GM13977 (cell line): ENCODE measurements at places on chromosomes 6 and 20.
A peak's percentile ranks its signal among the peaks of the same experiment; 100 is the strongest.

DNA sequence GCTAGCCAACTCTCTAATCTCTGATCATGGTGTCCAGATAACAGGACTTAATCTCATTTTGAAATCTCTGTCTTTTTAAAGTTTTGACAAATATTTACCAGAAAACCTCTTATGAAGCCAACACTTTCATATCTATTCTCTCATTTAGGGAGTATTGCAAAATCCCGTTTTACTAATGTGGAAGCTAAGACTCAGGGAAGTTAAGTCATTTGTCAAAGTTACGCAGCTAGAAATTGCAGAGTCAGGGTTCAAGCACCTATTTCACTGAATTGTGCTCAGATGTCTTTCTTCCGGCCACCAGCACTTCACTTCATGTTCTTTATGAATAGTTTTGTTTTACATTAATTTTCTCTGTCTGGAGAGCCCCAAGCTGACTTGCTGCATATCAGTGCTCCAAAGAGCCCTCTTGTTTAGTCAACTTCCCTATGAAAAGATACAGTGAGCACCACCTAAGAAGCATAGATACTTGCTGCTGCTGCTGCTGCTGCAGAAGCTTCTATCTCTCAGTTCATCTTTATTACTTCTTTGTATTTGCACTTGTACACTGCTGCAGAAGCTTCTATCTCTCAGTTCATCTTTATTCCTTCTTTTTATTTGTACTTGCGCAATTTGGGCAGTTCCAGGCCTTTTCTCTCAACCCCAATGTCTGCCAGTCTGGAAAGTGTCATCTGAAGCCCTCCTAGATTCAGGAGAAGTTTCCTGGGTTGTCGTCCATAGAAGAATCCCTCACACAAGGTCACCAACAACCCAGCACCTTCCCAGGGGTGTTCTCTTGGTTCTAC lies 329.7 kb downstream of the MAFB start:
- DNase-seq, result no peak

DNA sequence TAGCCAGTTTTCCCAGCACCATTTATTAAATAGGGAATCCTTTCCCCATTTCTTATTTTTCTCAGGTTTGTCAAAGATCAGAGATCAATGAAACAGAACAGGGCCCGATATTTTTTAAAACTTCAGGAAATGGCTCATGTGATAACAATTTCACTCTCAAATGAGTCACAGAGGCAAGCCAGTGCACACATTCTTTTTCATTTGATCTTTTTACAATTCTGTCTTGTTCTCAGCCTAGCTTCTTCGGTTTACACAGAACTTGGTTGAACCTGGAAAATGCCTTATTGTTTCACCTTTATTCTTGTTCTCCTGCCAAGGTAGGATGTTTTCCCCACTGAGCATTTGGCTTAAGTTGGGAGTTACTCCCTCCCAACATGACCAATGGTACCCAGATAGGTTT lies 258.9 kb downstream of the COL12A1 start:
- DNase-seq, result no peak

GRCh38 chr6:156890627-156891314 lies 113.6 kb downstream of the ARID1B start:
- no peak for DNase-seq

DNA sequence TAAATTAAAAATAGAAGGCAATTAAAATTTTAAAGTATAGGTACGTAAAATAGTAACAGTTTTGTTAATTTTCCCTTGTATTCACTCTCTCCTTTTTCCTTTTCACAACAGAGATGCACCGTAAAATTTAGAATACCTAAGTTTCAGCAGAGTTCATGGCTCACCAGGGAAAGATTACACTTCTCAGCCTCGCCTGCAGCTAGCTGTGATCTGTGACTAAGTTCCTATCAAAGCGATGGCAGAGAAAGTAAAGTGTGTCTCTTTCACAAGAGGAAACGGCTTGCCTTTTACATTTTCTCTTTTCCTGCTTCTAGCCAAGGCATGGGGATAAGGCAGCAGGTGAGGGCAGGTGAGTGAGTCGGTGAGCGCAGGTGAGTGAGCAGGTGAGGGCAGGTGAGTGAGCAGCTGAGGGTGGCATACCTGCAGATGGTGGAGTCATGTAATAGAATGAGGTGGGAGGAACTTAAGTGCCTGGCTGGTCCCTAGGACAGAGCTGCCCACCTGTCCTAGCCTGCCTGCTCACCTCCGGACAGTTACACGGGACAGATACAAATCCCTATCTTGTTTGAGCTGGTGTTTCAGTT lies 30.9 kb downstream of the ZFP64 start:
- DNase-seq, result no peak

- DNase-seq, result peak; percentile 35
These were observed 76.4 kb downstream of the EYA2 start for GRCh38 chr20:46970937-46971630.

DNA sequence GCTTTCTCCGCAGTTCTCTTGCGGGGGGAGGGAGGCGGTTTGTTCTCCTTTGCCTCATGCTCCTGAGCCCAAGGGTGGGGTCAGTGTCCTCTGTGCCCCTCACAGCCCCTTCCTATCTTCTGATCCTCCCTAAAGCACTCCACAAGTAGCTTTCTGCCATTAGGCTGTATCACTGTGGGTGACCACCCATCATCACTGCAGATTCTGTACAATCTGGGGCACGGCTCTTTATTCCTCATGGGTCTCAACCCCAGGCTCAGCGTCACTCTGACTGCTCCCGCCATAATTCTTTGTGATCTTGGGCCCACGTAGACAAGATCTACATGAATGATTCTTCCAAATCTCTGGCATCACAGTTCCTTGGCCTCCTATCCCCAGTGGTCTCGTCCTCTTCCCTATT lies 10.5 kb downstream of the NCR2 start:
- DNase-seq, result no peak

DNA sequence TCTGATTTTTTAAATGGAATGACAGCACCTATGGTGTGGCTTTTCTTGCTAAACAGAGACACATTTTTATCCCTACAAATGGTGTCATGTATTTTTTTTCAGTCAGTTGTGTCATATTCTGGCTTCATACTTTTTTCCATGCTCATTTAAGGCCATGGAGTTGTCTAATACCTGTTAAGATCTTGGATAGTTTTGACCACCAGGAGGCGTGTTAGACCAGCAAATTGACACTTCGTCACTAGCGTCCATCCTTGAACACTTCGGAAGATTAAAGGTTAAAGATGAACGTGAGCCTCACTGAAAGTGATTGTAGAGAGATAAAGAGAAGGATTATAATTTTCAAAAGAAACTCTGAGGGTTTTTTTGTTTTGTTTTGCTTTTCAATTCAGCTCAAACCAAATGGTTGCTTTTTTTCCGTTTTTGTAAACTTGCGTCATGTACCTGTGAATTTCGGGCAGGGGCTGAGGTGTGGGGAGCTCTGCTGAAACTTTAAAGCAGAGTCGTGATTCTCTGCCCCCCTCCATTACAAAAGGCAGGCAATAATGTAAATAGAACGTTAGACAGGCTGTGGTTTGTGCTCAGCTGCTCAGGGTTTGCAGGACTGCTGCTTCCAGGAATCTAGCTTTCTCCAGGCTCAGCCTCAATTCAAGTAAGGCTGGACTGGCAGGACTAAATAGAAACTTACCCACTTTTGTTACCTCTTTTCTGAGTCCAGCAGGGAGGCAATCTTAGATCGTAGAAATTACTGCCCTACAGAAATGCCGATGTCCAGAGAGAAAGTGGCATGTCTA lies 245.1 kb downstream of the FOXA2 start:
- DNase-seq, result peak; percentile 56

- no peak for DNase-seq
These were observed 73.0 kb upstream of the KCNG1 start for GRCh38 chr20:51095633-51096521.

DNA sequence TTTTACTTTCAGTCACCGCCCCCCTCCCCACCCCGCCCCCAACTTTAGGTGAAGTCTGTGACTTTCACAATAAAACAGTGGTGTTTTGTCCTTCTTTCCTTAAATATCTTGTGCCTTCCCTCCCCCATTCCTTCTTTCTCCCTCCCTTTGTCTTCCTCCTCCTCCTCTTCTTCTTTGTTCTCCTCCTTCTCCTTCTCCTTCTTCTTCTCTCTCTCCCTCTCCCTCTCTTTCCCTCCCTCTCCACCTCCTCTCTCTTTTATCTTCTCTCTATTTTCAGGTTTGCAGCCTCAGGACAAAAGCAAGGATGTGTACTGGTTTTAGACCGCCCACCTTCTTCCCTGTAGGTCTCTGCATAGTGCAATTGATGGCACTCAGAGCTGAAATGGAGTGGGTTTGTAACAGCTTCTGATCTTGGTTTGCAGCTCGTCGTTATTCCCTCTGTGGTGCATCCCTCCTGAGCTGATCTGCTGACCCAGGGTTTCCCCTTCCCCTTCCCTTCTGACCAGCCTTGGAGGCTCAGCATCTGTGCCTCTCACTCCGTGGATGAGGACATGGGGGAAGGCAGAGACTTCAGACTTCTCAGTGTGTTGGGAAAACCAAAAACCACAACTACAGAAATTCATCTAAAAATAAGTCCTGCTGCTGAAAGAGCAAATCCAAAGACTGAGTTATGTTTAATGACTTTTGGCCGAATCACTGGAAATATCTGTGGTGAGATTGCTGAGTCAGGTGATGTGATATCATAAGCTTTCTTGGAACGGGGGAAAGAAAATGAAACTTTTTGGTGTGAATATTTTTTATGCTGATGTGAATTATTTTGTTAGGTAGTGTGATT lies 6.9 kb downstream of the VGLL2 start:
- DNase-seq, result no peak

GRCh38 chr6:170572704-170573466 lies 11.6 kb downstream of the PDCD2 start:
- no peak for DNase-seq

DNA sequence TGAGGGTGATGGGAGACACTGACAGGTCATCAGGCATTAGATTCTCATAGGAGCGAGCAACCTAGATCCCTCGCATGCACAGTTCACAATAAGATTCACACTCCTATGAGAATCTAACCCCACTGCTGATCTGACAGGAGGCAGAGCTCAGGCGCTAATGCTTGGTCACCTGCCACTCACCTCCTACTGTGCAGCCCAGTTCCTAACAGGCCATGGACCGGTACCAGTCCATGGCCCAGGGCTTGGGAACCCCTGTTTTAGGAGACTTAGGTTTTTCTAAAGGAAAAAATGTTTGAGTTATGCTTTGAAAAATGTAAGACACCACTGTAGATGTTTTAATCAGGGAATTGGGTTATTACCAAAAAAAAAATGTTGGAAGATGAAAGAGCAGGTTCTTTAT lies 6.7 kb downstream of the HLA-E start:
- no peak for DNase-seq

DNA sequence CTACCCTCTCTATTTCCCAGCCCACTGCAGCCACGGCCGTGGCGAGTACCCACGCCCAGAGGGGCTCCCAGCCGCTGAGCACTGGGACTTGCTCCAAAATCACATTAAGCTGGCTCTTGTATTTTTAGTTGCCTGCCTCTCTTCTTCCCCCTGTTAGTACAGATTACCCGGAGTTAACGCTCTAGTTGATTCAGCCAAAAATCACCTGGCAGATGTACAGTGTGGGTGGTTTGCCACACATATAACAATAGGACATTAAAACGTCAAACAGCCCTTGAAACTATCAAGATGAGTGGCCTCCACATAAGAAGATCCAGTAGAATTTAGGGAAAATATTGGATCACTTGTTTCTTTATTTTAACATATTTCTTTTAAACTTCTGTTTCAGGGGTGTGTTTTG lies 268.8 kb upstream of the PRDM1 start:
- no peak for DNase-seq

DNA sequence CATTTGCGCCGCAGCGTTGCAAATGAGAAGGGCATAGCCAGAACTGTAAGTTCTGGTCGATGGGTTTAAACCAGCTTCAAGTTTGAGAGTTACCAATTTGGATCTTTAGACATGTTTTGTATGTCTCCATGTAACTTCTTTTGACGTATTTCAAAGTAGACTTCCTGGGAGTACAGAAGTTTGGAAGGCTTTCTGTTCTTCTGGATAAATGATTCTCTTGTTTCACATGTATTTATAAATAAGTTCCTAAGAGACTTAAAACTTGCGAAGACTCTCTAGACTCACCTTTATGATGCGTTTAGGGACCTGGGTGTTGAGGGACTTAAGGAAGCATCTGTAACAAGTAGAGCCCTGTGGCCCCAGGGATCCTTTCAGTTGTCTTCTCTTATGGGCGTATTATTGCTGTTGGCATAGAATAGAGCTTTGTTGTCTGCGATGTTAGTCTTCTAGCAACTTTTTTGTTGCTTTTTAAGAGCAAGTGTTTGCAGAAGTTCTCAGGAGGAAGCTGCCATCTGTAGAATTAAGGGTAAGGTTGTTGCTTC lies 1.3 kb downstream of the CDYL start:
- DNase-seq, result no peak

GRCh38 chr6:16727996-16728395 lies 33.3 kb downstream of the ATXN1 start:
- DNase-seq, result no peak

DNA sequence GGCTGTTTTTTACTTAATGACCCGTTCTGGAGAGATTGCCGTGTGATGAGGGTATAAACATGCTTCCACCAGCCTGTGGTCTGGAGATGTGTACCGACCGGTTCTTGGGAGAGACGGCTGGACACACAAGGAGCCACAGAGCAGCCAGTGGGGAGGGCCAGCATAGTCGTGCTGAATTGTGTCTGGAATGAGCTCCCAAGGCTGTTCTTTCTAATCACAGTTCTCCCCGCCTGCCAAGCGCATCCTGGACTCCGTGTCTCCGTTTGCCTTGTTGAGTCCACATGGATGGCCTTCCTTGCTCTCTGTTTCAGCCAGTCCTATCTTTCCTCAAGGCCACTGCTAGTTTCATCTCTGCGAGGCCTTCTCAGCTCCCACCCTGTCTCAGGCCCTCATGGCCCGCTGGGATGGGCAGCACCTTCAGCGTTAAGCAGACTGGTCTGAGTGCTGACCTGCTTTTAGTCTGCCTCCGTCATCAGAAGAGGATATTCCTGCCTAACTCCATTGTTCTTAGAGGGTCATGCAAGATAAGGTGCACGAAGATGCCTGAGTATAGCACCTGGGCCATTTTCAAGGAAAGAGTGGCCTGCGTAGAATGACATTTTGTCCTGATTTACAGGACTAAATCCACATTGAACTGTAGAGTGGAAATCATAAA lies 20.6 kb downstream of the MANBAL start:
- no peak for DNase-seq

DNA sequence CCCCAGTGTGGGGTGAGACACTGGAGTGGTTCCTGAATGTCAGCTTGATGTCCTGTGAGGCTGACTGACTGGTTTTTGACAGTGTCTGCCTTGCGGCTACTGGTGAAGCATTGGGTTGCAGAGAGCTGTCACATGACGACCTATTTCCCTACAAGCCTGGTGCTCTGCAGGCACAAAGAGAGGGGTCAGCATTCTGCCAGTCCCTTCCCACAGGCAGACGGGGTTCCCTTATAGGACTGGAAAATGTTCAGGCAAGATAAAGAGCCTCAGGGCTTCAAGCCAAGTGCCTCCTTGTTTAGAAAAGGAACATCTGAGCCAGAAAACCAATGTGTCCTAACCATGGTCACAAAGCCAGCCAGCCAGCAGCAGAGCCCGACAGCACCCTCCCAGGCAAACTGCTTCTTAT lies 11.0 kb downstream of the LY86 start:
- DNase-seq, result no peak

DNA sequence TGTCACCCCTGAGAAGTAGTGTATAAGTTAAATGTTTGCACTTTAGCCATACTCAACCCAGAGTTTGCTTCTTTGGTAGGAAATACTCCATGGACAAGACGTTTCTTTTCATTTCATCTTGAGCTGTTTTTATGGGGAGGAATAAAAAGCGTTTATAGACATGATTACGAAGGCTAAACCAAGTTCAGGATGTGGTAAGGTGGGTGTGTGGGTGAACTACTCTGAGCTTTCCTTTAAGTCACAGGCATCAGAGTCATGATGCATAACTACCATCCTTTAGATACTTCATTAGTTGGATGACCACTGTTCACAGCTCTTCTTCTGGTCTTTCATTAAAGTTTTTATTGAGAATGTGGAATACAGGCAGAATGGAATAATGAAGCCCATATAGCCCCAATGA lies 48.9 kb downstream of the EBF4 start:
- no peak for DNase-seq
